ENCODE measurements at places on chromosomes 3 and 15. TPM values are rescaled to one million over a fixed set of nuclear protein-coding genes. Genes with fewer than 3 reads are reported as not detected.

DNA sequence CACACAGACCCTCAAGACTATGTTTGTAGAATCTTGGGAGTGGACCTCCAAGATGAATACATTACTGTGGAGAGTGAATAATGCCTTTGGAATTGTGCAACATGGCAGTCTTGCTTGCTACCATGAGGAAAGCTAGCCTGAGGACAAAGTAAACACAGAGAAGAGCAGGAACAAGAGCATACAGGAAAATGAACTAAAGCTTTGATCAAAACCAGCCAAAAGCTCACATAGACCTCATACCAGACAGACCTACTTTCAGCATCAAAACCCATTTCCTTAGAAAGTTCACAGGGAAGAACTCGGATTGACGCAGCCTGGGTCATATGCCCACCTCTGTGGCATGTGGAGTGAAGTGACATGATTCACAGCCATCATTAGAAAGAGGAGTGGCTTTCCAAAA lies 3.3 kb upstream of the RAB8B start:
- no peak for DNase-seq

UBL7 gene
- 94.0 TPM for total RNA-seq

DNA sequence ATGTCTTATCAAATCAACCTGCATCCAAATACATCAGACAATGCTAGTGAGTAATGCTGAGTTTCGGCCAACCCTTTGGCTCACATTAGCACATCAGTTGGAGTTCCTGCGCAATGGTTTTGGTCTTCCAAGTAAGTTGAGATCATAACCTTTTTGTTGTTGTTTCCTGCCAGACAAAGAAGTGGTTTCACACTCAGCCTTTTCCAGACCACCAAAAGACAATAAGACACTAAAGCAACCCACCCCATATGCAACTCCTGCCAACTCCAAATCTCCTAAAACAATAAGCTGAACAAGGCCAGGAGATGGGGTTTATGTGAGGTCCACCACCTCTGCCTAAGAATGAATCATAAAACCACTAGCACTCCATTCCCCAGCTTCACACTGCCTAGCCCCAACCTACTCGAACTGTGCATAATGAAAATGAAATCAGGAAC lies 177.0 kb downstream of the ERC2 start:
- DNase-seq: no peak

SPSB4 gene
- 0.27 TPM for total RNA-seq

KNL1 gene
- 1.3 TPM for total RNA-seq

TGM4 gene
- not detected for total RNA-seq

GRCh38 chr15:55827204-55827603 lies 84.3 kb upstream of the PRTG start:
- DNase-seq: no peak

DNA sequence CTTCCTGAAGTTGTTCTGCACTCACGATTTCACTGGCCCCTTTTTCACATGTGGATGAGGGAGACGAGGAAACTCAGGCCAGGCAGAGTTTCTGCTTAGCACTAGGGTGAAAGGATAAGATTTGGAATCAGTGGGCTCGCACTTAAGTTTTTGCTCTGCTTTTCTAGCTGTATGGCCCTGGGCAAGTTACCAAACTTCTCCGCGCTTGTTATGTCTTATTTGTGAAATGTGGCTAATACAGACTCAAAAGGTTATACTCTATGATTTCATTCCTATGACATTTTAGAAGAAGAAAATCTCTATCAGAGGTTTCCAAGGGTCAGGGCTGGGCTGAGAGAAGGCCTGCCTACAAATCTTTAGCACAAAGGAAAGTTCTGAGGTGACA lies 191.9 kb upstream of the LRIG1 start:
- DNase-seq: no peak

DNA sequence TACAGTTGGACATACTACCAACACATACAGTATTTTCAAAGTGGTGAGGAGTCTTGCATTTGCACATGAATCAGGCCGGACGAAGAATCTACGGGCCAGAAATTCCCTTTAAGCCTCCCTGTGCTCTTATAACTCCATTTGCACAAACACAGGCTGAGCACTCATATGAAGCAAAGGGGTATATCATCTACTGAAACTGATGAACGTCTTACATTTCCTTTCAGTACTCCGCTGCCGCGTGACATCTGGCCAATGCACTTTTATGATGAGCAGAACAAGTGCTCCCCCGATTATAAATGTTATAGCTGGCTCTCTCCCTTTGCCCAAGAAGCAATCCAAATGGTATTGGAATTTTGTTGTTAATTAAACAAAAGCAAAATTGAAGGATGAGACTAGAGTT lies 110.3 kb upstream of the ICE2 start:
- no peak for DNase-seq

CD86 gene
- total RNA-seq: 0.27 TPM

CLDN18 gene
- total RNA-seq: not detected

GRCh38 chr3:49119439-49119838 lies 1.2 kb downstream of the USP19 start:
- no peak for DNase-seq

GRCh38 chr15:25248583-25249235 lies 190.1 kb downstream of the UBE3A start:
- no peak for DNase-seq

- no peak for DNase-seq
These were observed 31.5 kb downstream of the FEM1B start for GRCh38 chr15:68309024-68309423.

DNA sequence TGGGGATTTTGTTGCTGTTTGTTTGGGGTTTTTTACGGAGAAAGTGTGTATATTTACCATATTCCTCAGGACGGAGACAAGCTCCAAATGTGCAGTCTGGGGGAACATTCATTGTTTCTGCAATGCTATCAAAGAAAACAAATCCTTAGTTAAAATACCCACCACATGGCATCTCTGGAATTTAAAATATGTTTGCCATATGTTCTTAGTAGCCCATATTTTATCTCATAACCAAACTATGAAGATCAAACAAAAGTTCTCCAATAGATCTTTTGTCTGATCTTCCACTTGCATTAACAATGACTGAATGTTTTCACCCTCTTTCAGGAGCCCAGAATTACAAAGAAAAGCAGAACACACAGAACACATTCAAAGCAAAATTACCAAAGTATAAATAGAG lies 35.3 kb downstream of the EFHB start:
- DNase-seq: no peak

CTXN2 gene
- total RNA-seq: not detected

DNA sequence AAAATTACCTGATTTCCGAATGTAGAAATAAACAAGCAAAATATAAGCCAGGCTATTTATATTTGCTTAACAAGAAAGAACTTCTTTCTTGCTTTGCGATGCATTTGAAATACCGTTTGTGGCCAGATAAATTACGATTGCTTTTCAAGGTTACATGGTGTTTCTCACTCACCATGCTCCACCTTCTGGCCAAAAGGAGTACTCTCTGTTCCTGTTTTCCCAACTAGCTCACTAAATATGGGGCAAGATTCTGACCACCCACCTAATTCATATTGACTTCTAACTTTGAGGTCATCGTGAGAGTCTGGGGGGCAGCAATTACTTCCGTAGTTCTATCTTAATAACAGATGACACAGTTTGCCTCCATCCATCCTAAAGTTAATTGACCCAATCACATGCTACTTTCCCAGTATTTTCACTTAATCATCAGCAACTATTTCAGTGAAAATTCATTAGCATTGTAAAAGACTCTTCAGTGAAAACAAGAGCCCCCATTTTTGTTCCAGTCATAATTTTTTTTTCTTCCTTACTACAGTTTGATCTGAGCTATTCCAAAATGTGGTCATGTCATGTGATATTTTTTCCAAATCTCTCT lies 25.9 kb downstream of the ACP3 start:
- DNase-seq: no peak

DNA sequence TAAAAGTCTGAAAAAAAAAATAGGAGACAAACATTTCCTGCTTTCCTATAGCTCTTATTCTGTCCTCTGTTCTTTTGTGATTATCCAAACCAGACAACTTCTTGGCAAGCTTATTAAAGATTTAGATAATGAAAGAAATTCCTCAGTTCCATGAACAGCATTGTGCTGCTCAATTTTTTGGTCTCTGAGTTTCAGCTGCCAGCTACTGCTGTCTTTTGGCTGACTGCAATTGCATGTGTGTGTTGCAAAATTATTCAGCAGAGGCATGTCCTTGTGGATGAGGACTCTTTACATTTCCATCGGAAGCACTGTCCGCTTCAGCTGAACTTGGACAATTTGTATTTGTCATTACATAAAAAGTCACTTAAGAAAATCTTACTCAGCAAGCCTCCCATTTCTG lies 397.3 kb upstream of the RASGRP1 start:
- DNase-seq: no peak

- DNase-seq: no peak
These were observed 50.0 kb downstream of the DRD3 start for GRCh38 chr3:114128826-114129225.

DNA sequence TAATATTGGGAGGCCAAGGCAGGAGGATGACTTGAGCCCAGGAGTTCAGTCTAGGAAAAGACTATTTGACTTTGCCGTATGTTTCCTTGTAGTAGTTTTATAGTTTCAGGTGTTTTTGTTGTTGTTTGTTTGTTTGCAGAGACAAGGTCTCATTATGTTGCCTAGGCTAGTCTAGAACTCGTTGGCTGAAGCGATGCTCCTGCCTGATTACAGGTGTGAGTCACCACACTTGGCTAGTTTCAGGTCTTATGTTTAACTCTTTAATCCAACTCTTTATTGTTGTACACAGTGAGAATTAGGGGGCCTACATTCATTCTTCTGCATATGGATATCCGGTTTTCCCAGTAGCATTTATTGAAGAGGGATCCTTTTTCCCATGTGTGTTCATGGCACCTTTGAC lies 32.0 kb downstream of the FAIM start:
- DNase-seq: no peak

DNA sequence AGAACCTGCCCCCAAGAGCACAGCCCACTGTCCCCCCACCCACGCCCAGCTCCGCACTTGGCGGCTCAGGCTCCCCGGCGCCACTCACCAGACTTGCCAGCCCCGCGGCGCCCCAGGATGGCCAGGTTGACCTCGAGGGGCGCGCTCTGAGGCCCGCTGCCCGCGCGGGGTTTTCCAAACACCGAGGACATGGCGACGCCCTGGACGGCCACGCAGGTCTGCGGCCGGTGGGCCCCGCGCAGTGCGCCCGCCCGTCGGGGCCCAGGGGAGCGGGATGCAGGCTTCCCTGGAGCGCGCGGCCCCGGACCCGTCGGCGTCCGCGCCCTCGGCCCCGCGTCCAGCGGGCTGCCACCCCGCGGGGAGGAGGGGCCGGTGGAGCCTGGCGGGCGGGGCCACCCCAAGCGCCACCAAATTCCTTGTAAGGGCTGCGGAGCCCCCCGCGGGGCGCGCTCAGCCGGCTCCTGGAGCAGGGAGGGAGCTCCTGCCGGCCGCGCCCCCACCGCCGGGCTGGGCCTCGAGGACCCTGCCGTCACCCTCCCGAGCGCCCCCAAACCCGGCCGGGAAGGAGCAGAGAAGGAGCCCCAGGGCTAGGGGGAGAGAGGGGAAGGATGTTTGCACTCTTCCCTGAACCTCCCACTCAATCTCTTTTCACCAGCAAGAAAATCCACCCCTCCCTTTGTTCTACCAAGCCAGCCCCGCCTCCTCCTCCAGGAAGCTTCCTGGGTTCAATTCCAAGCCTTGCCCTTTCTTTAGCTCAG lies at the start of gene RASL12:
RASL12 (minus strand) TSS at position 347 of the 758 bp plus-strand sequence; CDS start at position 191, 156 bp downstream.
- no peak for DNase-seq

CSPG5 gene
- total RNA-seq: 0.54 TPM

DNA sequence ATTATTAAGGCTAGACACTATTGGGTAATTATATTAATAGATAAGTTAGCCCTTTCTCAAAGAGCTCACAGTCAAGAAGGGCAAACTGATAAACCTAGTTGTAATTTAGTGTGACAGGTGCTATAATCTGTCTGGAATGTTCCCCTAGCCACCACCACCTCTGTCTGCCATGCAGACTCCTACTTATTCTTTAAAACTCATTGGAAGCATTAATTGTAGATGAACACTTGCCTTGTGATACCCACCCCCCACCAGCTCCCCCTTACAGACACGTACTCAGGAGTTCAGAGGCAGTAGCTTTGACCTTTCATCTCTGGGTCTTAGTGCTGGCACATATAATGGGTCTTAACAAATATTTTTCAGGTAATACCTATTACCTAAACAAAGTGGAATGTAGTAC lies 195.9 kb downstream of the TP63 start:
- no peak for DNase-seq

CCDC12 gene
- total RNA-seq: 41.7 TPM

DNA sequence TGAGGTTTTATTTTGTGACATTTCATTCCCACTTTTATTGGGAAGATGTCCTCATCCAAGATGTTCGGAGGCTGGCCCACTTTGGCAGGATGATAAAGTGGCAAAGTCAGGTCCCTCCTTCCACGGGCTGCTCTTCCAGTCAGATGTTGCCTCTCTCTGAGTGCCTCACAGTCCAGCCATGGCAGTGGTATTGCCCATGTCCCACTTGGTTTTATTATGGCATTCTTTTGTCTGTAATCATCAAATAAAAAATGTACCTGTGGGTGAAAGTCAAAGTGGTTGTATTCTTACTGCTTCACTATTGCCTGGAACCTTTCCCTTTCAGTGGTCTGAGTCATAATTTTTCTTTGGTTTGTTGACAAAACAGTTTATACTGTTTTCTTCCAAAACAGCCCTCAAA lies 20.2 kb downstream of the ARNT2 start:
- no peak for DNase-seq

DNA sequence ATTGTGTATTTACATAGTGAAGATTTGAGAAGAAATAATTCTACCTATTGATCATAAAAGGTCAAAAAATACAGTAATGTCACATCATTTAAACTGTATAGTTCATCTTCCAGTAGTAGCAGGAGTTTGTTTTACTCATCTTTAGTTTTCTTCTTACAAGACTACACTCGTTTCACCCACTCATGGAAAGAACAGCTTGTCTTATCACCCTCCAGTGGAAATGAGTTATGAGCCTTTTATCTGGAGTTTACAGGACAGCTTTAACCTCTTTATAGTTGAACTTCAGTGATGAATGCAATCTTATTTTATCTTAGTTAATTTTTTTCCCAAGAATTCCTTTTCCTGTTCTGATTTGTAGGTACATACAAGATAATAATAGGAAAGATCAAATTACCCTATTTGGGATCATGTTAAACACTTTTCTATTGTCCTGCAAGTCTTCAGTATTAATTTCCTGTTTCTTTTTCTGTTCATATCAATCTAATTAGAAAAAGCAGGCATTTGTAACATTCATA lies 36.8 kb downstream of the RBMS3 start:
- no peak for DNase-seq

DNA sequence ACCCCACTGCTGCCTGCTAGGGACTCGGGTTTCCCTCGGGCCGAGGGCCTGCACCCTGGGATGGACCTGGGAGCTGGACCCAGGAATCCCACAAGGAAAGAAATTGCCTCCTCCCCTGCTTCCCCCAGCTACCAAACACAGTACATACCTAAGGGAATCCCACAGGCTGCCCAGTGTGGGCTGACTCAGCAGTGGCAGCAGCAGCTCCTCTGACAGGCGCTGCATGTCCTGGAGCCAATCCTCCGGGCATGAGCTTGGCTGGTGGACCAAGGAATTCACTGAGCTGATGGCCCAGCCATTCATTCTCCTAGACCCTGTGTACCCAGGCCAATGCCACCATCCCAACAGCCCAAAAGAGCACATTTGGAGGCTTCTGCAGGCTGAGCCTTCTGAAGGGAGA lies 9.5 kb upstream of the LTK start:
- DNase-seq: no peak

All from hematopoietic multipotent progenitor cell (in vitro differentiated cells).